Activated naive CD8-positive, alpha-beta T cell treated with anti-CD3 and anti-CD28 coated beads, Interleukin-2, amount 10 ng/mL, durations not matched to agents 7 days and 5 days (primary cell): ENCODE measurements at places on chromosomes 6 and 20. TPM values are rescaled to one million over a fixed set of nuclear protein-coding genes. Genes with fewer than 3 reads are reported as not detected.

The CST2 gene
- not detected for total RNA-seq

DNA sequence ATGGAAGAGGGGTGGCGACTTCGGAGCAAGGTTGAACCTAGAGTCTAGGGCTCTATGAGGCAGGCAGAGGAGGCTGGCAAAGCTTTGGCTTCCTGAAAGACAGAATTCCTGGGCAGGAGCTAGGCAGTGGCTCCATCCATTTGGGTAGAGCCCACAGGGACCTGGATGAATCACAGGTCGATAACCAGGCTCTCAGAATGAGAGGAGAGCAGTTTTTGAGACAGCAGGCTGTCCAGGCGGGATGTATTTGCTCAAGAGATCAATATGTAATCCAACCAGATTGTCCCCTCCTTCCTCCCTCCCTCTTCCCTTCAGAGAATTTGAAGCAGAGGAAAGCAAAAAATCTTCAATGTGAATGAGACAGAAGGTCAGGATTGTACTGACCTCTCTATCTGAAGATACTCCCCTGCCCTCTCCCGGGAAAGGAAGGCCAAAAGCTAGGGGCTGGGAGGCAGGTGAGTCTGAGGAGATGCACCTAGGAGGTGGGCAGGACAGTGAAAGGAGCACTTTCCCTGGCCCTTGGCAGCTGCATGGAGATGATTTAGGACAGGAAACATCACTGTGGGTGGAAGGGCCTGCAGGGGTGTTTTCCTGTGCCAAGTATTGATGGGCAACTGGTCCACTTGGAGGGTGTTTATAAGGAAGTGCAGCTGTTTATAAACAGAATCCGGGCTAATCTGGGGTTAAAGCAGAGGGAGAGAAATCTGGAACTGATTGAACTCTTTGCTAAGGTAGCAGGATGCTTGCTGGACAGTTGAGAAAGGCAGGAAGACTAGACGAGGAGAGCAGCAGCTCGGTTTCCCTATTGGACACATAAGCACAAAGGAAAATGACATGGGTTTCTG is 212.4 kb upstream of the LRFN2 start:
- DNase-seq = no peak
- no peaks in the 10 kb centered on the region for H3K36me3 ChIP-seq
- no peak overlapping the region for H3K4me3 ChIP-seq
- H3K27ac ChIP-seq = no peak overlapping the region
- H3K27me3 ChIP-seq = peaks cover 9% of the 10 kb centered on the region

DNA sequence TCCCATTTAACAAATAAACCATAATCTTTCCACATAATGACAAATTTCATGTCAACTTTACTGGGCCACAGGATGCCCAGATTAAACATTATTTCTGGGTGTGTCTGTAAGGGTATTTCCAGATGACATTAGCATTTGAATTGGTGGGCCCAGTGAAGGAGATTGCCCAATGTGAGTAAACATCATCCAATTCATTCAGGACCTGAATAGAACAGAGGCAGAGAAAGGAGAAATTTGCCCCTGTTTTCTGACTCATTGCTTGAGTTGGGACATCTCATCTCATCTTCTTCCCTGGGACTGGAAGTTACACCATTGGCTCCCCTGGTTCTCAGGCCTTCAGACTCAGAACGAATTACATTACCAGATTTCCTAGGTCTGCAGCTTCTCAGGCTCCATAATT is 142.9 kb downstream of the TPBG start:
- H3K4me3 ChIP-seq = no peak overlapping the region
- H3K27ac ChIP-seq = no peak overlapping the region
- DNase-seq = no peak

DNA sequence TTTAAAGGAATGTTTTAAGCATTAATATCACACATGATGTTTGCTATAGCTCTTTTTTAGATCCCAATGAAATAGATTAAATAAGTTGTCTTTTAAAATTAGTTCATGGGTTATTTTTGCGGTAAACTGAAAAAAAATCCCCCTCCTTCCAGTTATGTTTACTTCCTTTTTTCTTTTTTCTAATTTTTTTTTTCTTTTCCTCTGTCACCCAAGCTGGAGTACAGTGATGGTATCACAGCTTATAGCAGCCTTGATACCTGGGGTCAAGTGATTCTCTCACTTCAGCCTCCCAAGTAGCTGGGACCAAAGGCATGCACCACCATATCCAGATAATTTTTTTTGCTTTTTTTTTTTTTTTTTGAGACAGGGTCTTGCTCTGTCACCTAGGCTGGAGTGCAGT is 17.8 kb upstream of the SCAF8 start:
- peaks cover 15% of the 10 kb centered on the region for H3K27me3 ChIP-seq
- no peak overlapping the region for H3K4me3 ChIP-seq
- no peak overlapping the region for H3K27ac ChIP-seq

- DNase-seq = no peak
- no peaks in the 10 kb centered on the region for H3K4me1 ChIP-seq
- no peak overlapping the region for H3K27ac ChIP-seq
Observed at GRCh38 chr6:162467679-162468078, 259.9 kb downstream of the PRKN start.

- peaks cover 17% of the 10 kb centered on the region for H3K27me3 ChIP-seq
- H3K4me3 ChIP-seq = no peak overlapping the region
- no peak for DNase-seq
- H3K4me1 ChIP-seq = no peaks in the 10 kb centered on the region
- no peak overlapping the region for H3K27ac ChIP-seq
Observed at GRCh38 chr20:57275813-57276212, 9.4 kb upstream of the BMP7 start.

GRCh38 chr20:43752561-43753301 is 25.9 kb upstream of the GTSF1L start:
- peak overlapping the region; percentile 73 for H3K4me3 ChIP-seq
- peaks cover 33% of the 10 kb centered on the region for H3K4me1 ChIP-seq
- DNase-seq = peak; percentile 52
- H3K27me3 ChIP-seq = no peaks in the 10 kb centered on the region
- H3K27ac ChIP-seq = peak overlapping the region; percentile 94
- peaks cover 8% of the 10 kb centered on the region for H3K36me3 ChIP-seq

- H3K27me3 ChIP-seq = peaks cover 8% of the 10 kb centered on the region
- H3K36me3 ChIP-seq = no peaks in the 10 kb centered on the region
- no peak overlapping the region for H3K27ac ChIP-seq
- H3K4me3 ChIP-seq = no peak overlapping the region
- no peak for DNase-seq
Observed at GRCh38 chr6:34202329-34203201, 34.1 kb upstream of the HMGA1 start.

GRCh38 chr20:37969949-37970855 is 63.1 kb downstream of the TTI1 start:
- H3K27me3 ChIP-seq = peaks cover 4% of the 10 kb centered on the region
- no peak overlapping the region for H3K4me3 ChIP-seq

DNA sequence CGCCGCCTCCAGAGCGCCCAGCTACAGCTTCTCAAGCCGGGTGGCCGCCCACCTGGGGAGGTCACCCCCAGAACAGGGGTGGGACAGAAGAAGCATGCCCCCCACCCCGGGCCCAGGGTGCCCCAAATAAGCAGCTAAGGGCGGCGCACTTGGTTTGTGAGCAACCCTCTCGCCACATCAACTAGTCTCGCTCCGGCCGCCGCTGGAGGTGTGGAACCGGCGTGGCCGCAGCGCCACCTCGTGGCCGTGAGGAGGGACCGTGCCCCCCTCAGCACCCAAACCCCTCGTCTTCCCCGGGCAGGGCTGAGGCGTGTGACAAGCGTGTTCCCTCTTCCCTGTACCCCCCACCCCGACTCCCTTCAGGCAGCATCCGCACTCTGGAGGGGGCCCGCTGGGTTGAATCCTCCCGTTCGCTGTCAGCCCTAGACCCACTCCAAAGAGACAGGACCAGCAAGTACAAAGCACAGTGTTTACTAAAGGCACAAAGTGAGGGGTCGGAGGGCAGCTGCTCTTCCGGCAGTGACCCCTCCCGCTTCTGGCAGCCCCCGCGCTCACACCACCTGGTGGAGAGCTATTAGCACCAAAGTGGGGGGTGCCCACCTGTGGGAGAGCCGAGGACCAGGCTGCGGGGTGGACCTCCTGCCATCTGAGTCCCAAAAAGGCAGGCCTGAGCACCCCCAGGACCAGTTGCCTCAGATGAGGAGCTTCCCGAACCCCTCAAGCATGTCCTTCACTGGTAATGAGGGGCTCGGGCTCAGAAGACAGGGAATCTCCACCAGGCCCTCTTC is 45.4 kb downstream of the MDFI start:
- peak overlapping the region; percentile 81 for H3K27ac ChIP-seq
- peaks cover 9% of the 10 kb centered on the region for H3K4me1 ChIP-seq
- H3K27me3 ChIP-seq = peaks cover 2% of the 10 kb centered on the region
- DNase-seq = peak; percentile 90

DNA sequence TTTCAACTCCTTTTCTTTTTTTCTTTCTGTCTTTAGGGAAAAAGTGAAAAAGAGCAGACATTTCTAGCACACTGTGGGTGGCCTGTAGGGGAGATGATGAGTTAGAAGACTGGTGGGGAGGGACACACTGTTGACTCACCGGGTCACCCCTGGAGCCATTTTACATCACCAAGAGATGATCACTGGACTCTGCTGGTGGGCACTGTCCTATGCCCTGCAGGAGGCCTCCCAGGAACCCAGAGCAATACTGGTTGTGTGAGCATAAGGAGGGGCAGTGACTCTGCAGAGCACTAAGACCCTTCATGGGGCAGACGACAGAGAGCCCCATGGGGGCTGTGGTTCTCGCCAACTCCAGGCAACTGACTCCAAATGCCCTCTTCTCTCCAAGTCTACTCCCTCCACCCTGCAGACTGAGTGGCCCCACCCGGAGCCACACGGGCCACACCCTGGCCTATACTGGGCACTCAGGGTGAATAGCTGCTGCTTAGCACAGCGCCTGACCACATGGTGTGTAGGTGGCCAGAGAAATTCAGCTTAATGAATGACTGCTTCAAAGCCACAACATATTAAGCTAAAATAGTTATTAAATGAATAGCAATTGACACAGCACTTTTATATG is 177.5 kb downstream of the CDC5L start:
- no peaks in the 10 kb centered on the region for H3K36me3 ChIP-seq
- DNase-seq = no peak
- peaks cover 6% of the 10 kb centered on the region for H3K4me1 ChIP-seq
- peaks cover 23% of the 10 kb centered on the region for H3K27me3 ChIP-seq
